ENCODE measurements at places on chromosomes 1 and 21.

- no peak for DNase-seq
These were observed 665.8 kb upstream of the CAMK1G start for GRCh38 chr1:208917723-208918122.

DNA sequence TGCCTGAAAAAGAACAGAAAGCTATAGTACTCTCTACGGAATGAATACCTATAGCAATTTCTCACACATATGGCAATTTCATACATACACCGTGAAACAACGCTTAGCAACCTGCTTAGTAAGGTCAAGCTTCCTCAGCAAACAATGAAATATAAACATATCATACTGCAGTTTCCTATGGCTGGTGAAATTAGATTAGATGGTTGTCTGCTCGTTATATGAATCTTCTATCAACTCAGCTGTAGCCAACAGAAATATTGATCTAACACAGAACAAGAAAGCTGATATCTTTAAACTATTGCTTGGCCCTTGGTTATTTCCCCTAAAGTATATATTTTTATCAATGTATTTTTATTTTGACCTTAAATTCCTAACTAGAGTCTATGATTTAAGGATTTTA, 187.8 kb downstream of the SLC44A5 start:
- no peak for DNase-seq

DNA sequence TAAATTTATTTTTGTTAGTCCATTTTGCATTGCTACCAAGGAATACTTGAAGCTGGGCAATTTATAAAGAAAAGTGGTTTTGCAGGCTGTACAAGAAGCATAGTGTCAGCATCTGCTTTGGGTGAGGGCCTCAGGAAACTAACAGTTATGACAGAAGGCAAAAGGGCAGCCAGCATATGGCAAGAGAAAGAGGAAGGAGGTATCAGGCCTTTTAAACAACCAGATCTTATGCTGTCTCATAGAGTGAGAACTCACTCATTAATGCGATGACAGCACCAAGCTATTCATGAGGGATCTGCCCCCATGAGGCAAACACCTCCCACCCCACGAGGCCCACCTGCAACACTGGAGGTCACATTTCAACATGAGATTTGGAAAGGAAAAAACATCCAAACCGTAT, 898.4 kb downstream of the KCNT2 start:
- DNase-seq = no peak

- no peak for DNase-seq
These were observed 781.6 kb downstream of the ADGRL2 start for GRCh38 chr1:82582347-82582746.

DNA sequence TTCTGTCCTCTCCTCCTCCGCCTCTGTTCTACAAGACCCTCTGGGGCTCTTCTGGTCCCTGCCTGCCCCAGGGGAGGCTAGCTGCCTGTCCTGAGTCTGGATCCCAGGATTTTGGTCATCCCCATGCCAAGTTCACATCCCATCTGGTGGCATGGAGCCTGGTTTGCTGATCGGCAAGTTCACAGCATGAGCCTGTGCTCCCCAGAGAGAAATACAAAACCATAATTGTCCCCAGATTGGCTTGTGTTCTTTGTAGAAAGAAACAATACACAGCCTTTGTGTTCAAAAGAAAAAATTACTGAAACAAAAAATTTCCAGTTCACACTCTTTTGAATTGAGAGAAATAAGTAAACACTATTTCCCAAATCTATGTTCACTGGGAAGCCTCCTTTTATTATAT, 149.4 kb upstream of the ZC3H12A start:
- DNase-seq = no peak

DNA sequence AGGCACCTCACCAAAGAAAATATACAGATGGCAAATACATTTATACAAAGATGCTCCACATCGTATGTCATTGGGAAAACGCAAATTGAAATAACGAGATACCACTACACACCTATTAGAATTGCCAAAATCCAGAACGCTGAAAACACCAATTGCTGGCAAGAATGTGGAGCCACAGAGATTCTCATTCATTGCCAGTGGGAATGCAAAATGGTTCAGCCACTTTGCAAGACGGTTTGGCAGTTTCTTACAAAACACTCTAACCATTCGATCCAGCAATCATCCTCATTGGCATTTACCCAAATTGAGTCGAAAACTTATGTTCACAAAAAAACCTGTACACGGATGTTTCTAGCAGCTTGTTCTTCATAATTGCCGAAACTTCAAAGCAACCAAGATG, 223.3 kb upstream of the GREM2 start:
- no peak for DNase-seq

- no peak for DNase-seq
These were observed 7.7 kb upstream of the FAM167B start for GRCh38 chr1:32239337-32239736.

- DNase-seq = no peak
These were observed 217.8 kb downstream of the DAB1 start for GRCh38 chr1:57206038-57206437.

GRCh38 chr21:17264182-17264581, 248.7 kb upstream of the CXADR start:
- DNase-seq = no peak

- DNase-seq = peak; percentile 91
These were observed 64.1 kb downstream of the DDR2 start for GRCh38 chr1:162696286-162696862.

DNA sequence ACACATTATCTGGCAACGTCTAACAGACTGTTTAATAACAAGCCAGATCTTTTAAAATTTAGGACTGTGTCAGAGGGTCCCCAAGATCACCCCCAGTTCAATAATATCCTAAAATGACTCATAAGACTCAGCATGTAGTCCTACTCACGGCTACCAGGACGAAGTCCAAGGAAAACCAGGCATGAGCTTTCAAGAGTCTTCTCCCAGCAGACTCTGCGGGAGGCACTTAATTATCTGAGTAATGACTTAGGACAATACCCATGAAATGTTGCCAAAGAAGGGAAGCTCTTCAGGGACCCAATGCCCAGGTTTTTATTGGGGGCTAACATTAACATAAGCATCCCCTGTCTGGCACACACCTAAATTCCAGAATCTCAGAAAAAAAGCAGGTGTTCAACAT, 7.0 kb downstream of the HFM1 start:
- DNase-seq = no peak

DNA sequence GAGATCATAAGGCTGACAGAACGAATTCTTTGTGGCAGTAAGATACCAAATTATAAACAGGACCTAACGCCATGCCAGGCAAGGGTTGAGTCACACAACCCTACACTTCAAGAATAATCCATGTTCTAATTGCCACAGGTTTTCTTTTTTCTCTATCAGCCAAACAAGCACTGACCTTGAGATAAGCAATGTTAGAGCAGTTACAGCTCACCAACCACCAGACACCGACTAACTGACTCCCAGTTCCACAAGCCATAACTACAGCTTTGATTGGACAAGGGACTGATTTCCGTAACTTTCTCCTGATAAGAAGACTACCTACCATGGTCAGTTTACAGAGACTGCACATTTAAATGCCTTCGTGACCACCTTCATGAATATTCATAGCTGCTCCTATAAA, 149.6 kb downstream of the PTPRU start:
- DNase-seq = no peak

GRCh38 chr1:182301467-182302198, 90.0 kb downstream of the GLUL start:
- peak; percentile 64 for DNase-seq

DNA sequence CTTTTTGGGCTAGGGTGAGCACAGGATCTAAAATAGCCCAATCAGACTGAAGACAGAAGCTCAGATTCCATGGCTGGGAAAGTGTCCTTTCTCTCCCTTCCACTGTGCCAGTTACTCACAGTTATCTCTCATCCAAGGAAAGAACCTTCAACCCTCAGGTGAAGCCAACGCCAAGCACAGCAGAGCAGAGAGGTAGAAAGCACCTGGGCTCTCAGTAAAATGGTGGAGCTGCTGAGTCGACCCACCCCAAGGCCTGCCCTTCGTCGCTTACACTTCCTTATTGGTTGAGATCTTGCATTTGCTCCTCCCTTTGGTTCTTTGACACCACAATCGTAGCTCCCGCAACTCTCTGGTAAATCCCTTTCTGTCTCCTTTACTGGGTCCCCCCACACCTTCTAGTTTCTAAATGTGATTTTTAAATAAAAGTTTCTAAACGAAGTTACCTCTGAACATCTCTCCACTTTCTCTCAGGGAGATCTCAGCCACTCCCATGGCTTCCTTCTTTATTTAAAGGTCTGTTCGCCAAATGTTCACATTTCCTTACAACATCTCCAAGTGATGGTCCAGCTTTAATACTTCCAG, 27.5 kb upstream of the SLC30A1 start:
- no peak for DNase-seq

Measured in skeletal muscle cell (primary cell).